ENCODE measurements at places on chromosomes 6 and 20.
A peak's percentile ranks its signal among the peaks of the same experiment; 100 is the strongest.

DNA sequence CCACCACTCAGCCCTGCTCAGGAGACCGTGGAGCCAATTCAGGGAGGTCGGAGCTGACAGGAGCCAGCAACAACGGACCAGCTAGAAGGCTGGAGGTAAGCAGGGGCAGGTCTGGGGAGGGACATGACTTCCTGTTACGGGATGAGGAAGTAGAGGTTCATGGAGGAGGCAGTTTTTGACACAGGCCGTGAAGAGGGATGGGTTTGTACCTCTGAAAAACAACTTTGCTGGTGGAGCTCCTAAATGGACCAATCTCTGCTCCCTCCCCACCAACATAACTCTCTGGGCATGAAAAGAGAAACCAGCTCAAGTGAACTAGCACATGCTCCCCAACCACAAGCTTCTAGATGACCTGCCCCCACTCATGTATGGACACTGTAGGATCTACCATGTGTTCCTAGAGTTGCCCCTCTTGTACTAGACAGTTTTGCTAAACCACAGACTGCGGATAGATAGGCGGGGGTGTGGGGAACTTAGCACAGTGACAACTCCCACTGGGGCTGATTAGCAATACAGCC, 31.4 kb downstream of the RALGAPA2 start:
- no peak for DNase-seq

DNA sequence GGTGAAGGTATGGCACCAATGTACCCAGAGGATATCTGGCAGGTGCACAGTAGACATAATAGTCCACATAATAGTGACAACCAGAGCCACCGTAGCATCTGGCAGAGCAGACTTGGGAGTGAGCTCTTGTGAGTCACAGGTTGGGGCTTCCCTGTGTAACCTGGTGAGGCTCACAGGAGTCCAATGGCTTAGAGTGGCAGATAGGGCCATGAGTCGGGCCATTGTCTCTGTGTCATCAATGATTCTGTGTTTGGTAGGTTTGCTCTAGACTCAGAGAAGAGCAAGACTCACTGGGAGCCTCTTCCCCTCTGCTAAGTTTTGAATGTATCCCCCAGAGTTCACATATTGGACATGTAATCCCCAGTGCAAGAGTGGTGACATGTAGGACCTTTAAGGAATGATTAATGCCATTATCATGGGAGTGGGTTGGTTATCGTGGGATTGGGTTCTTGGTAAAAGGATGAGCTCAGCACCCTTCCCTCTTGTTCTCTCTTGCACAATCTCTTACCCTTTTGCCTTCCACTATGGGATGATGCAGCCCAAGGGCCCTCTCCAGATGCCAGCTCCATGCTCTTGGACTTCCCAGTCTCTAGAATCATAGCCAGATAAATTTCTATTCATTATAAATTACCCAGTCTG, 22.6 kb upstream of the SIRPA start:
- DNase-seq, result no peak

GRCh38 chr20:9500121-9500520, 14.3 kb upstream of the LAMP5 start:
- DNase-seq, result no peak

DNA sequence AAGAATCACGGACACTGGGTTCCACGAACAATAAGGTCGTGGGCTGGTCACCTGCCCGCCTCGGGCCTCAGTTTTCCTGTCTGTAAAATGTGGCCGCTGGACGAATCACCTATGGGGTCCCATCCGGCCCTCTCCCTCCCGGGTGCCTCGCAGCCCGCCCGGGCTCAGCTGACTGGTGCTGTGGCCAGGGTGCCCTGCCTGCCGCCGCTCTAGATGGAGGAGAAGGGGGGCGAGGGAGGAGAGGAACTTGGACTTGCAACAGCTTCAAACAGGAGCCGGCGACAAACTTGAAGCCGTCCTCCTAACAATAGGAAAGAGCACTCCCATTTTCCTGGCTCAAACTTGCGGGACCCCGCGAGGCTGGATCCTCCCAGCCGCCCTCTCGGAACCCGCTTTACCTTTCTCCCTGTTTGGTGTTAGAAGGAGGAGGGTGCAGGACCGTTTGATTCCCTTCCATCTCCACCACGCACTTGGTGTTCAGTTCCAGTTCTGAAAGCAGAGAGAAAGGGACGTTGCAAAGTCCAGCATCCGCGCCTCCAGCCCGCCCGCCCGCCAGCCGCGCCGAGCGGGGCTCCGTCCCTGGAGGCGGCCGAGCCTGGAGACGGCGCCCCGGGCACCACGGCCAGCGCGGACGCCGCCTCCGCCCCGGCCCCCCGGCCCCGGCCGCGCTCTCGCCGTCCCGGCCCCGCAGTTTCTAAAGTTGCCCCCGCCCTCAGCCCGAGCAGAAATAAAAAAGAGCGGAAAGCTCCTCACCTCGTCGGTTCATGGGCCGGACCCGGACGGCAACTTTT, 584 bp downstream of the KIF13A start:
- DNase-seq, result peak; percentile 3

GRCh38 chr6:160137130-160137988, 15.7 kb downstream of the SLC22A1 start:
- DNase-seq, result no peak

DNA sequence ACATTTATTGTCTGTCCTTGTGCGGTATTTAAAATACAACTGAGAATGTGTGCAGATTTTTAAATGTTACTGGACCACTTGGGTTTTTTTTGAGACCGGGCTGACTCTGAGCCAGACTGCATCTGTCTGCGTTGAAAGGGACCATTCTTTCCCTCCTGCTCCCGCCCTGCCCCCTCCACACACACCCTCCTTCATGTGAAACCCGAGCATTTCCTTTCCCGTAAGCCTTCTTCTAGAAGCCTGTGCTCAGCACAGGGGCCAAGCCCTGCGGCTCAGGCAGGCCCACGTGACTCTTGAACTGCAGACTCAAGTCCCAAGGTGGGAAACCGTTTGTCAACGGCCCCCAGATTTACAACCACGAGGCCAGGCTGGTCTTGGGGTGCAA, 82.7 kb upstream of the FOXC1 start:
- DNase-seq, result no peak

GRCh38 chr6:112941613-112942012, 594.5 kb downstream of the RFPL4B start:
- no peak for DNase-seq

DNA sequence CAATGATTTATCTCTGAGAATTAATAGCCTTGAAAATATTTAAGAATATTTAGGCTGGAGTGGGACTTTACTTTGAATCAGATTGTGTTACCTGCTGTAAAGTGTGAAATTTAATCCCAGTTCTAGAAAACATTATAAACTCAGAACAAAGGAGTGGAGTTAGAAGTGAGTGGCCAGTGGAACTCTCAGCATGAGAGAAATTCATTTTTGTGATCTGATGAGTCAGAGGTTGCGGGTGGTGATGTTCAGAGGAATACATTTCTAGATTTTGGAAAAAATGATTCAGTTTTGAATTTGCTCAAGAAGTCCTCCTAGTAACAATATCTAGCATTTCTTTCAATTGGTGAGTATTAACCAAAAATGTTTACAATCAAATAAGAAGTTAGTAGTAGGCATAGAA, 167.5 kb downstream of the ZFAND3 start:
- DNase-seq, result no peak

GRCh38 chr20:20455926-20456325, 88.0 kb downstream of the INSM1 start:
- DNase-seq, result no peak

- DNase-seq, result no peak
Measured at GRCh38 chr6:23040899-23041298, 471.5 kb downstream of the HDGFL1 start.

DNA sequence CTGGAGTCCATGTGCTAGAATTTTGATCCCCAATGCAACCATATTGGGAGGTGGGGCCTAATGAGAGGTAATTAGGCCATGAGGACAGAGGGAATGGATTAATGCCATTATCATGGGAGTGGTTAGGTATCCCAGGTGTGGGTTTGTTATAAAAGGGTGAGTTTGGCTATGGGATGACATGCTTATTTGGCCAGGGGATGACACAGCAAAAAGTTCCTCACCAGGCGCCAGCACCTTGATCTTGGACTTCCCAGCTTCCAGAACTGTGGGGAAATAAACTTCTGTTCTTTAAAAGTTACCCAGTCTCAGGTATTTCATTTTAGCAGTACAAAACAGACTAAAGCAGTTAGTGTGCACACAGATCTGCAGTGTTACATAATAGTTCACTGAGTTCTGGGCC, 84.1 kb downstream of the ADGB start:
- no peak for DNase-seq

GRCh38 chr20:13111249-13111911, 102.6 kb downstream of the SPTLC3 start:
- DNase-seq, result no peak

GRCh38 chr6:87944541-87944954, 103.1 kb upstream of the SPACA1 start:
- DNase-seq, result no peak
